Fibroblast of the aortic adventitia (primary cell): ENCODE measurements at places on chromosomes 5 and 9. TPM values are rescaled to one million over a fixed set of nuclear protein-coding genes. Genes with fewer than 3 reads are reported as not detected.

- no peak for DNase-seq
Measured at GRCh38 chr5:56986626-56986947, 34.7 kb upstream of the MIER3 start.

DNA sequence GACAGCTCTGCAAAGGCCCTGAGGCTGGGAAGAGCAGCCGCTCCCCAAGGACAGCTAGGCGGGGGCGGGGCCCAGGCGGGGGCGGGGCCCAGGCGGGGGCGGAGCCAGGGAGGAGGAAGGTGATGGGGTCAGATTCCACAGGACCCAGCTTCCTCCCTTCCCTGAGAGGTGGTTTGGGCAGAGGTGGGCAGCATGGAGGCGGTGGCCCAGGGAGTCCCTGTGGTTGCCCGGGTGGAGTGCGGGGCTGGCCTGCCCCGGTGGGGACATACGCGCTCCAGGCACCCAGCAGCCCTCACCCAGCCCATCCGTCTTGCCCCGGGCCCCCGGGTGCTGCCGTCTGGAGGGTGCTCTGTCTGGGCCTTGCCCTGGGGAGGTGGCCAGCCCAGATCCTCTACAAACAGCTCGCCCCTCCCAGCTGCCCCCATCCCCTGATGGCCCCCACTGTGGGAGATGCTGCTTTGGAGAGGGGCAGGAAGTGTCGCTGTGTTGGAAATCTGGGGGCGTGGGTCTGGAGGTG lies 11.0 kb upstream of the RNU6ATAC start:
- no peak for DNase-seq

CCNJL gene
- total RNA-seq, result 0.27 and 0.82 TPM in 2 replicates

NMUR2 gene
- not detected in 2 replicates for total RNA-seq

- no peak for DNase-seq
Measured at GRCh38 chr5:178086266-178086665, 27.1 kb upstream of the N4BP3 start.

GRCh38 chr9:129327552-129328328 lies 149.7 kb upstream of the IER5L start:
- no peak for DNase-seq

CCDC183 gene
- total RNA-seq, result 0.16 TPM in 1 of 2 replicates, not detected in the other

- DNase-seq, result no peak
Measured at GRCh38 chr9:138010861-138011260, 133.3 kb downstream of the CACNA1B start.

DNA sequence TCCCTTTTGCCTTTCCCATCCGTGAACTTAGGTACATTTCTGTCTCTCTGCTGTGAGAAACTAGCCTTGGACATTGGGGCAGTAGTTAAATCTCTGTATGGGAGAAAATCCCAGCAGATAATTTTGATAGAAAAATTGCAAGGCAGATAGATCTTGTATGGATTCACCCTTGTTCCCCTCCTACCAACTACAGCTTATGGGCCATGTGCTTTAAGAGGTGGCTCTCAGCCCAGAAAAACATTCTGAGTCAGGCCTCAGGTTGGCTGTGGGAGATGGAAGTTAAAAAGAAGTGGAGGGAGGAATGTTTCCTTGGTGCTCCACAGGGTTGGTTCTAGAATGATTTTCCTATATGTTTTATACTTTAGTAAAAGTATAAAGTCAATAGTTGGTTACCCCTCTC lies 1.4 kb upstream of the KDM3B start:
- DNase-seq, result peak; percentile 86

SVEP1 gene
- 50.2 and 101 TPM in 2 replicates for total RNA-seq

DNA sequence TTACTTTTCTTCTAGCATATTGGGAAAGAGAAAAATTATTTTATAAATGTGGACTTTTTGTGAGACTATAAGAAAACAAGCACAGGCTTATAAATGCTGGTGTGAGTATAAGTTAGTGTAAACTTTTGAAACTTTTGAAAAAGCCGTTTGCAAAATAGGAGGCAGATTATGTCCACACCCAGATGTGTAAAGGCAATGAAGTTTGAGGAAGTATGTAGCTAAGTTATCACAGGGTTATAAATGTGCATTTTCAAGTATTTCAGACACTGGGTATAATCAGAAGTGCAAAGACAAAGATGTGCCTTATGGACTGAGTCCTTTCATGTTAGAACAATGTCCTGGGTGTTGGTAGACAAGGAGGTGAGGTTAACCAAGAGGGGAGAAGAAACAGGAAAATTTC lies 85.5 kb downstream of the ANXA1 start:
- no peak for DNase-seq

DNA sequence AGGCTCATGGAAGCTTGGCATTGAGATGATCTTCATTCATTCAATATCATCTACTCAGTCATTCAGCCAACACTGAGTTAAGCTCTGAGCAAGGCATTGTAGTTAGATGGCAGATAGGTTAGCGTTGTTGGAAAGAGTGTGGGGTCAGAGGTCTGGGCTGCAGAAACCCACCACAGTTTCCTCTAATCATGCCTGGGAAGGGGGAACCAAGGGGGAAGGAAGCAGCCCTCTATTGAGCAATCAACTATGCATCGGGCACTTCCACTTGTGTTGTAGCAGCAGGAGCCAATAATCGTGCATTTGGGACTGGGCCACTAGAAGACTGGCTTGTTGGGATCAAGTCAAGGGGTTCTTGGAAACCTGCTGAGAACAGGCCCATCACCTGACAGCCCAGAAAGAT lies 139.1 kb downstream of the PIP5K1B start:
- DNase-seq, result no peak

CTSV gene
- total RNA-seq, result 0.18 TPM in 1 of 2 replicates, not detected in the other

INSL6 gene
- total RNA-seq, result not detected in 2 replicates

ARAP3 gene
- 2.6 and 6.2 TPM in 2 replicates for total RNA-seq

- no peak for DNase-seq
Measured at GRCh38 chr5:88226881-88227450, 41.7 kb downstream of the TMEM161B start.

ADGRV1 gene
- total RNA-seq, result 0.18 and 0.25 TPM in 2 replicates

- no peak for DNase-seq
Measured at GRCh38 chr9:122015170-122015821, 77.8 kb downstream of the TTLL11 start.

GRCh38 chr5:145965804-145966203 lies 29.4 kb downstream of the SH3RF2 start:
- no peak for DNase-seq

SEMA5A gene
- total RNA-seq, result 13.9 and 57.0 TPM in 2 replicates

- no peak for DNase-seq
Measured at GRCh38 chr5:172728481-172729241, 42.3 kb downstream of the DUSP1 start.

C9orf40 gene
- total RNA-seq, result 4.6 and 9.9 TPM in 2 replicates

DBH gene
- total RNA-seq, result not detected in 2 replicates

DNA sequence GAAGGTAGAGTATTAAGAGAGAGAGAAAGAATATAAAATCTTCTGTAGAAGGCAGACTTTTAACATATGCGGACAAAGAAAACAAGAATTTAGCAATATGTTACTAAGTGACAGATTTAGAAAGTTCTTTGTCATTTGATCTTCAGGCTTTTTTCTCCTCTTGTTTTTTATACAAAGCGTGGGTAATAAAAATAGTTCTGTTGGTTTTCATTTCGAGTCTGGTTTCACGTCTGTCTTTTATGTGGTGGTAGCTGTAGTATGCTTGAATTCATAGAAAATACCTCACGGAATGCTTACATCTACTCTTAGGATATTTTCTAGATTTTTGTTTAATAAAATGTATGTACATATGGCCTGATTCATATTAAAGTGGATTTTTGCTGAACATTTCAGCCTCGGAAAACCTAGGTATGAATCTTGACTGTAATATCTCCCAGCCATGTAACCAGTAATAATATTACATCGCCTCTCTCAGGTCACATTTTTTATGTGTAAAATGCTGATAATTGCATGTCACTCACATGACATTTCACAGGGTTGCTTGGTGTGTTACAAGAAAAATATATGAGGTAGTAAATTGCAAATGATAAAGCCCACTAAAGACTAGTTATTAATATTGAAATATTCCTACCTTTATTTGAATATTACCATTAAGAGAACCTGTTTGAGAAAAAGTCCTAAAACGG lies 72.5 kb upstream of the TAF11L2 start:
- no peak for DNase-seq

GRCh38 chr5:132506094-132506692 lies 15.6 kb upstream of the IRF1 start:
- DNase-seq, result peak; percentile 97
